ENCODE measurements at places on chromosomes 3 and 15. TPM values are rescaled to one million over a fixed set of nuclear protein-coding genes. Genes with fewer than 3 reads are reported as not detected.

The PLA1A gene
- 0.91 TPM for total RNA-seq

DNA sequence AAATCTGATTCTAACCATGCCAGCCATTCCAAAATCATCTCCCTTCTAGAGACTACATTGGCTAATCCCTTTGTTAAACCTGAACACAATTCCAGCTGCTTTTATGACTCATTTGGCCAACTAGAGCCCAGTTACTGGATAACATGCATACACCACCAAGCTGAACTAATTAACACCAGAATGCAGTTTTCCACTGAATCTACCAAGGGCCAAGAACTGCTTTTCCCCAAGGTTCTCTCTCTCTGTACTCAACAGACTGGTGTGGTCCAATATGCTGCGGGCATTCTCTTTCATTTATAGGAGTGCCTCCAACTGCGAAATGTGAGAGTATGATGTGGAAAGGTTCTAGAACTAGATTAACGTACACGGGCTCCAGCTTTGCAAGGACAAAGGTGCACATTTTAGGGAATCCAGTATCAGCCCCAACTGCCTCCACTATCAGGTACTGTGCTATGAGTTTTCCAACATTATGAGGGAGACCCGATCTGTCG, 1.5 kb downstream of the CHSY1 start:
- peak; percentile 88 for DNase-seq

GRCh38 chr3:89072642-89073041, 34.8 kb upstream of the EPHA3 start:
- no peak for DNase-seq

GRCh38 chr3:23981955-23982354, 36.9 kb downstream of the NR1D2 start:
- DNase-seq, result no peak

GRCh38 chr3:35523838-35524237, 115.5 kb upstream of the ARPP21 start:
- DNase-seq, result peak; percentile 48

GRCh38 chr3:104687362-104687761, 679.3 kb upstream of the ALCAM start:
- no peak for DNase-seq

The A4GNT gene
- total RNA-seq, result not detected

GRCh38 chr3:31137718-31138465, 243.4 kb upstream of the GADL1 start:
- DNase-seq, result peak; percentile 46

DNA sequence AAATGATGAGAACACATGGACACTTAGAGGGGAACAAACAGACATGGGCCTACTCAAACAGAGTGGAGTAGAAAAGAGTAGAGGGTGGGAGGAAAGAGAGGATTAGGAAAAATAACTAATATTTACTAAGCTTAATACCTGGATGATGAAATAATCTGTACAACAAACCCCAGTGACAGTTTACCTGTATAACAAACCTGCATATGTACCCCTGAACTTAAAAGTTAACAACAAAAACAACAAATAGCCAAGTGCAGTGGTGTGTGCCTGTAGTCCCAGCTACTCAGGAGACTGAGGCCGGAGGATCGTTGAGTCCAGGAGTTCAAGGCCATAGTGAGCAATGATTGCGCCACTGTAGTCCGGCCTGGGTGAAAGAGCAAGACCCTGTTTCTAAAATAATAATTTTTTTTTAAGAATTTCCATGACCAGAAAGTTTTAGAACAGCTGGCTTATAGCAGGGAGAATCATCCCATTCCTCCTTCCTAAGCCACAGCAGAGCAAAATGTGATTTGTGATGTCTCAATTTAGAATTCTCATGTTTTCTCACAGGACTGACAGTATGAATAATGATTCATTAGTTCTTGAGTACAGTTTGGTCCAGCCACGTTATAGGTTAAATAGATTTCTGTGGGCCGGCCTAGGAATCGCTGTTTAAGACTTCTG, 150.0 kb downstream of the ZNF609 start:
- DNase-seq, result no peak

DNA sequence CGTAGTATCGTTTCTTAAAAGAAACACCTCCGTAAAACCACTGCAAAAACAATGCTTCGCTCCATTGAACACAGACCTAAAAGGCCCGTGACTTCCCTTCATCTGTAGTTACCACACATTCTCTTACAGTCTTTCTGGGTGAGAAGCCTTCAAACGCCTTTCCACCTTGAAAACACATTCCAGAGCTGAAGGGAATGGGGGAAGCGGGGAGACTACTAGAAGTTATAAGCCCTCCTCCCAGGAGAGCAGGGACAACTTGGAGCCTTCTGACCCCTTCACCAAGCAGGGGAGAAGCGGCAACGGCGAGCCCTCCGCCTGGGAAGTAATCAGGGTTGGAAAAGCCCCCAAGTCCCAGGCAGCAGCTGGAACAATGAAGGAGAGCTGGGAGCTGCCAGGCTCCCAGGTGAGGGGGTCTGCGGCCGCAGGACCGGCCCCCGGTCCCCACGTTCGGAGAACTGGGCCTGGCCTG, 461 bp downstream of the SECISBP2L start:
- peak; percentile 43 for DNase-seq

The ITGA11 gene
- total RNA-seq, result 193 TPM

DNA sequence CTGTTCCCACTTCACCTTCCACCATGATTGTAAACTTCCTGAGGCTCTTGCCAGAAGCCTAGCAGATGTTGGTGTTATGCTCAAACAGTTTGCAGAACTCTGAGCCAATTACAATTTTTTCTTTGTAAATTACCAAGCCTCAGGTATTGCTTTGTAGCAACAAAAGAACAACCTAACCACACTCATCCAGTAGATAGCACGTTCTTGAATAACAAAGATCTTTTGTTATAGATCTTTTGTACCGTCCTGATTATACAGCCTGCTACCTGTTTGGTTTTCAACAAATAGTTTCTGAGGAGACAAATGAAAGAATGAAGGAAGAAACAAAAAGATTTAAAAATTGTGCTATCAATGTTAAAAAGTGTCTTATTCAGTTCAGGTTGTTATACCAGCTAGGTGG, 474.7 kb upstream of the ALCAM start:
- DNase-seq, result no peak

All from astrocyte (in vitro differentiated cells and primary cell).